ENCODE measurements at places on chromosomes 12 and 14.

DNA sequence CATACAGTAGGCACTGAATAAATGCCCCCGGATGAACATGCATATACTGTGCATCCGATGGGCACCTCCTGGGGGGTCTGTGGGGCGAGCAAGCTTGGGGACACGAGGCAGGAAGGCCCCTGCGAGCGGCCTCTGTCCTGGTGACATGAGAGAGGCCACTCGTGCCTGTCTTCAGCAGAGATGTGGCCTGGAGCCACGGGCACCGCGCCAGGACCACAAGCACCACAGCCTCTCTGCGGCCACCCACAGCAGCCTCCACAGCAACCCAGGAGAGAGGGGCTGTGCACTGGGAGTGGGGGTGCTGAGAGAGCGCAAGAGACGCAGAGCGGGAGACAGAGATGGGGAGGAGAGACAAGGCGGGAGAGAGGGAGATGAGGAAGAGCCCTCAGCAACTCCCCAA is 118.5 kb downstream of the RFLNA start:
- no peak for DNase-seq

GRCh38 chr14:90301668-90302090 is 30.1 kb downstream of the NRDE2 start:
- DNase-seq = peak; percentile 66

DNA sequence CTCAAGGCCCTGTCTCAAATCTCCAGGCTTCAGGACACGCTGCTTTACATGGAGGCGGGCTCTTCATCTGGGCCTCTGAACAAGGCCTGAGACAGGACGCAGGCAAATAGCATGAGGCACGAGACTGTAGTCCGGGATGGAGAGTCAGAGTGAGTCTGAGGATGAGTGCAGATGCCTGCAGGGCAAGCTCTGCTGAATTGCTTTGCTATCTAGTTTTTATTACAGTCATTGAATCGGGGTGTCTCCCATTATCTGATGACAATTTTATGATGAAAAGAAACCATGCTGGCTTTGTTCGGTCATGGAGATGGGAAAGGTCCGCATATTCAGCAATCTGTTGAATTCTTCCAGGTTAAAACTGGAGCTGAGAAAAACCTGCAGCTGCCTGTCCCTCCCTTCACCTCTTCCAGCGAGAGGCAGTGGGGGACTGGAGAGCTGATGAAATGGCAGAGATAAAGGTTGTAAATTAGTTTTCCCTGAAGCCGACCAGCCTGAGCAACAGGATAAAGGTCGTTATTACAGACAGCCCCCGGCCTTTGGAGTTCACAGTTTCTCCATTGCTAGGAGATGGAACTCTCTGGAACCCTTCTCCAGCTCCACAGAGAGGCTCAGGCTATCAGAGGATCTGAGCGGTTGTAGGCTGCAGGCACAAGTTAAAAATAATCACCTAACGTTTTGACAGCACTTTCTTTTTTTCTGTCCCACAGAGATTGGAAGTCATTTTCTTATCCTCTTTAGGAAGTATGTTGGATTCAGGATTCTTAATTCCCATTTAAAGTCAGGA is 1.3 kb upstream of the ADGRD1 start:
- DNase-seq = no peak

DNA sequence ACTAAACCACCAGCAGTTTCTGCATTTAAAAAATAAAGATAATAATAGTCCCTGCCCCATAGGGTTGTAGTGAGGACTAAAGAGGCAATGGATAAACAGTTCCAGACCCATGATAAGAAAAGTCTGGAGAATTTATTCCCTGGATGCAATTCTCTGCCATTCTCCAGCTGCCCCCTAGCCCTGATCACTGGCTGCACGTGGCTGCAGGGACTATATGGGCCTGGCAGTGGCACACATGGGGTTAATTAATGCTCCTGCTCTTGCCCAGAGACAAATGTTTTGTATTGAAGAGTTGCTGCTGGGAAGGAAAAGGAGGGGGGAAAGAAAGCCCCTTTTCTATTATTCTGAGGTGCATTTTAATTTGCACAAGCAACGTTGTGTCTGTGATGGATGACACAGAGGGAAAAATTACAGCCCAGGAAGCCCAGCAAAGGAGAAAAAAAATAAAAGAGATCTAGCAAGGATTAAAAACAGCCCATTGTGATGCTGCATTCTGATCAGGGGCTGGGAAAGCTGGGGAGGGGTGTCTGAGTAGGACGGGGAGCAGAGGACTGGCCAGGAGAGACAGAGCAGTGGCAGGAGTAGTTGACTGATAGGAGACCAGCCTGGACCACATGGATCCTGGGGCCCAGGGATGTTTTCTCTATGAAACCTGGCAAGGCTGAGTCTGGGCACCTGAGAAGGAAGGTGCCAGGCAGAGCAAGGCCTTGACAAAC is 149.3 kb downstream of the ESRRB start:
- DNase-seq = no peak

- DNase-seq = no peak
These were observed 177.2 kb downstream of the KCNA5 start for GRCh38 chr12:5220835-5221234.

DNA sequence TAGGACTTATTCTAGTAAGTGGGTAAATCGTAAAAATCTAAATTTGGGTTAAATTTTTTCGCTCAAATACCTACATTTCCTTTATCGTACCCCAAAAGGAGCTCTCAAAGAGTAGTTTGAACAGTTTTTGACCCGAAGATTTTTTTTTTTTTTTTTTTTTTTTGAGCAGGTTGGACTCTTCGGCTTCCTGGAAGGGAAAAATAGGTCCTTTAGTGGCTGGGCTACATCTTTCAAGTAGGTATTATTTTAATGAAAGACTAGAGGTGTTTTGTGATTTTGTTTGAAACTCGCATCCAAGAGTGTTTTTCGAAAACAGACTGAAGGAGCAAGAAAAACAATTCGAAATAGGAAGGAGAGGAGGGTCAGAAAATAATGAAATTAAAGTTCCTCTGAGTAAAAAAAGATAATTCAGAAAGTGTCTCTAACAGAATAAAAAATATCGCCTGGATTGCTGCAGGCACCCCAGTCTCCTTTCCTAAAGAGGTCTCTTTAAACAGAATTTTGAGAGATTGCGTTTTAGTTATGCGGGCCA is 6.0 kb downstream of the CDKN1B start:
- DNase-seq = no peak

DNA sequence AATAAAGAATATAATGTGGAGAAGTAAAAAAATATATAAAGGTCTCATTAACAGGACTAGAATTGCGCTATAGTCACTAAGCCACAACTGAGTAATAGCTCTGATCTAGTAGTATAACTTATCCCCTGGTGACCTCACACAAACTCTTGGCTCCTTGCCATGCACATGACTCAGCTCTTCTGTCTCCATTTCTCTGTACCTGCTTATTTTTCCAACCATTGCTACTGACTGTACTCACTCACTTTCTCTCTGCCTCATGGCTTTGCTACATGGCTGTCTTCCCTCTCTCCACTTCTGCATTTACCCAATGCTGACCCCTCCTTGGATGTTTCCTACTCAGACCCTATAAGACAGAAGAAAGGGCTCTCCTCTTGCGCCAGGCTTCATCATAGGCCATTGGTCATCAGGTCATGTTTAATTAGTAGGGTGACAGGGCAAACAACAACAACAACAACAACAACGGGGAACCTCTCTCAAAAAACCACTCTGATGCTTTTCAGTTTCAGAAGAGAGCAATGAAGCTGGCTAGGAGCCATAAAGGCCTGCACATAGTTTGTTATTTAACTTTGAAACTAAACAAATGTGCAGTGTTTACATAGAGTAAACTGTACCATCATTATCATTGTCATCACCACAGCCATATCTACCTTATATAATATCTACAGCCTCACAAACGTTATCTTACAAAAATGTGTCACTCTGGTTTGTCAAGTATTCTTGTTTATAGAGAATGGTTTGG is 25.6 kb upstream of the KRAS start:
- DNase-seq = peak; percentile 69

- DNase-seq = peak; percentile 53
These were observed 5.7 kb upstream of the SLC38A4 start for GRCh38 chr12:46831335-46832129.

GRCh38 chr12:94532490-94533422 is 73.1 kb upstream of the CEP83 start:
- DNase-seq = peak; percentile 79

- DNase-seq = peak; percentile 73
These were observed 717 bp downstream of the PPHLN1 start for GRCh38 chr12:42326541-42327226.

GRCh38 chr12:96063046-96063445 is 27.7 kb upstream of the LTA4H start:
- peak; percentile 40 for DNase-seq

DNA sequence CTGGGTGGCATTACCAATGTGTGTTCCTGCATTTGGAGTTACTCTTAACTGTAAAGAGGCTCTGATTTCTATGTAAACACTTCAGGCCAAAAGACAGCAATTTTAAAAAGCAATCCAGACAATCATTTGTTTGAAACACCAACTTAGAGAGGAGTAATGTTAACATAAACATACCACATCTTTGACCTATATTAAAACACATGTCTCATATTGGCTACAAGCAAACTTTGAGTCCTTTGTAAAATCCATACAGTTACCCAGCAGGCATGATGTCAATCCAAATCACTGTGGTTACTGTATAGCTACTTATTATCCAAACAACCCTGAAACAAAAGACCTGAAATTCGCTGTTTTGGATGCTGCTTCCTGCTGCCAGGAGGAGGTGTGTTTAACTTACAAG is 7.5 kb upstream of the G2E3 start:
- no peak for DNase-seq

Data from GM23248 (cell line).